ENCODE measurements at places on chromosomes 3 and 15.

GRCh38 chr3:59654480-59655417 is 604.9 kb upstream of the CFAP20DC start:
- DNase-seq = no peak

DNA sequence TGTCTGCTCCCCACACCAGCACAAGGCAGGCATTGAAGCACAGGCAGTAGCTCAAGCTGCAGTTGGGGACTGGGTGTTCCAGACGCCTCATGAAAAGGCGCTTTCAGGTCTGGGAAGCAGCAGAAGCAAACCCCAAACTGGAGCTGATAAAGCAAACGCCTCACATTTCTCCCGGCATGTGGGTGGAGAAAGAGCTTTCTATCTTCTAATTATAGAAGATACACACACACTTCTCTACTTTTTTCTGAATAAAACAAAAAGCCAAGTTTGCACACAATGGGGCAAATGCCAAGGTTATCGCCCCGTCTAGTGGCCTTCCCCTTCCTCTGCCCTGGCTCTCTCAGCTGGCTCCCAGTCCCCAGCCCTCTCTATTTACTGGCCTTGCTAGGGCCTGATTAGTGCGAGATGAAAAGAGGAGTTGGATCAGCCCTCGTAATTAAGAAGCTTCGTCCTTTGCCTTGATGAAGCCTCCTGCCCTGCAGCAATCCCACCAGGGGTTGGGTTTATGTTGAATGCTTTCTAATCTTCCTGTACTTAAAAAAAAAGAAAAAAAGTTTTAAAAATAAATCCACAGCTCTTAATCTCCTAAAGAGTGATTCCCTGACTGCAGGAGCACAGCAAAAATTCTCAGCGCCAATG is 120.2 kb downstream of the MEGF11 start:
- DNase-seq = no peak

GRCh38 chr15:85934691-85935090 is 140.0 kb upstream of the KLHL25 start:
- no peak for DNase-seq

DNA sequence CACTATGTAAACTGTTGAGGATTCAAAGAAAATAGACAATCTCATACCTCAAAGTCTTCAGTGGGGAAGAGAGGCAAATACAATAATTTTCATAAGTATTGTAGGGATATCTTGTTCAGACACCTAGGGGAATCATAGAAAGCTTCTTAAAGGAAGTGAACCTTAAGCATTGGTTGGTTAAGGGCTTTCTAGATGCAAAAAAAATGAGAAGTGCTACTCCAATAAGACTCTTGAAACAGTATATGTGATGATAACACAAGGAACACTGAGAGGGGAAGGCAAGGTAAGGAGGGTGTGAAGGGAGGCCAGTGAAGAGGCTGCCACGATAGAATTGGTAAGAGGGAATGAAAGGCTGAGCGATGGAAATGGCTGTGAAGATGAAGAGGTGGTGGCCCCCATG is 104.1 kb downstream of the TPRG1 start:
- DNase-seq = no peak

GRCh38 chr3:196992461-196993065 is 23.9 kb upstream of the PIGZ start:
- no peak for DNase-seq

DNA sequence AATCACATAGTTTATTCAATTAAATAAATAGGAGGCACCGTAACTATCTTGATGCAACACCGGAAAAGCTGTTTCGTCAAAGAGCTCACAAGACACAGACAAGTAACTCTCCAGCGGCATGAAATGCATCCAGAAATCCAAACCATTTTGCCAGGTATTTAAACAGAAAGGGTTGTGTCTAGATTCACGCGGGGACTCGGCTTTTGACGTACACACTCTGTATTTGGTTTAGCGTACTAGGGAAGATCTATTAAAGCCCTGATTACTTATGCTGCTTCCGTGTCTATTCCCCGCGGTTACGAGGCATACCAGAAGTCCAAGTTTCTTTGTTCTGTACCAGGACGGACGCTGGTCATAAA is 718 bp downstream of the BNIP2 start:
- no peak for DNase-seq

DNA sequence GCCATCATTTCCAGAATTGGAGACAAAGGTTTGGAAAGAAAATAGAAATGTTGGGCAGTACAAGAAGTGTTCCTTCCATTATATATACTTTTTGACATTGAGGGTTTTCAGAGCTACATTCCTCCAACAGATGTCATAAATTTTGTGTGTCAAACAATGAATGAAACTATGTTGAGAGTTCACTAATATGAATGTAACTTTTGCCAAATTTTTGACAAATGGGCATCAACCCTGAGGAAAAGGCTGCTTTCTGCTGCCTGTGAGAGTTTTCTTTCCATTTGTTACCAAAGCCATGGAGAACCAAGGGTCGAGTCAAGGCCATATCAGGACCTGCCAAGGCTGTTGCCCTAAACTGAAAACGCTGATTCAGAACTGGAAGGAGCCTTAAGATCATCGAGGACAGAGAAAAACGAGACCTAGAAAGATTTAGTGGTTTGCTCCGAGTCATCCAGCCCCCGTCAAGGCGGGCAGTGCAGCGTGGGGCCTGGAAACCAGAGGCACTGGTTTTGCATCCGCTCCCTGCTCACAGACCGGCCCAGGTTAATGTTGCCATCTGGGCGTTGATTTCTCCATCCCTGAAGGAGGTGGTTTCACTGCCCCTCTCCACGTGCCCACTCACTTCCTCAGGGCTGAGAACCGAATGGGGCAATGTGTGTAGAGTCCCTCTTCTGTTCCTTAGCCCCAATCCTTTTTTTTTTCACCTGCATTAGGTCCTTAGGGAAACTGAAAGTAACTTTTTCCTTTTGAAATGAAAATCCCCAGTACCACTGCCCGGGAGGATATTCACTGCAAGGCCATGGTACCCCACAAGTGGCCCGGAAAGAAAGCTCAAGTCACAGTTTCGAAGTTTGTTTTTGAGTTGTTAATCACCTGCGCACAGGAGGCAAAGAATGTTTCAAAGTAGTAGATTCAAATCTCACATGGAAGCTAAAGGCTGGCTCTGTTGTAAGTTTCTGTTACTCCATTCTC is 32.8 kb downstream of the TPM1 start:
- DNase-seq = no peak

GRCh38 chr15:67114846-67115585 is 49.6 kb downstream of the SMAD3 start:
- peak; percentile 79 for DNase-seq

DNA sequence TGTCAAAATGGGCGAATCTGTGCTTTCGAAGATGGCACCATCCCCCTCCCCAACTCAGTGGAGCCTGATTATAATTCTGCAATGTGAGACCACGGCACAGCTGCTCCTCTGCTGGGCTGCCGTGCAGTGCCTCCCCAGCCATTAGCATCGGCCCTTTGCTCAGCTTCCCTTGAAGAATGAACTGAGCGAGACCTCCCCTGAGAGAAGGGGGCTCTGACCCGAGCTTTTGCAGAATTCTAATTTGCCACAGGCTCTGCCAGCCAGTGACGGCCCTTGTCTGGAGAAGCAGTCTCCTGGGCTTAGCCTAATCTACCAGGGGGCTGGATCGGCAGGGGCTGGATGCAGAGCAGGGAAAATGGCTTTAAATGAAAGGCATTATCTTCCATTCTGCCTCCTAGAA is 57.2 kb downstream of the GLDN start:
- DNase-seq = no peak

DNA sequence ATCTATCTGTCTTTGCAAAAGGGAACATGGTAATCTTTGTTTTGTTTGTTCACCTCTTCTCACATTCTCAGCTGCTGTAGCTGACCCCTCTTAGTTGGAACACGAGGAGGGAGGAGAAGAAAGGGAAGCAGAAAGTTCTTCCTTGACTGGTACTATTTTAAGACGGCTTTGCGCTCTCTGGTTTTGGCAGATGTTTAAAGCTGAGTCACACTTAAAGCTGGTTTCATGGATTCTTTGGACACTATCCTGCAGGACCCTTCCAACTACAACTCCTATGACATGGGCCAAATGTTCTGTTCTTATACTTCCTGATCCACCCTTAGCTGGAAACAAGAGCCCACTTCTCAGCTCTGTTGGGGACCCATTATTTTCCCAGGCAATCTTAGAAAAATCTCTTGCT is 40.6 kb upstream of the FXR1 start:
- DNase-seq = no peak

GRCh38 chr3:193910886-193911738 is 224.8 kb upstream of the HES1 start:
- no peak for DNase-seq

DNA sequence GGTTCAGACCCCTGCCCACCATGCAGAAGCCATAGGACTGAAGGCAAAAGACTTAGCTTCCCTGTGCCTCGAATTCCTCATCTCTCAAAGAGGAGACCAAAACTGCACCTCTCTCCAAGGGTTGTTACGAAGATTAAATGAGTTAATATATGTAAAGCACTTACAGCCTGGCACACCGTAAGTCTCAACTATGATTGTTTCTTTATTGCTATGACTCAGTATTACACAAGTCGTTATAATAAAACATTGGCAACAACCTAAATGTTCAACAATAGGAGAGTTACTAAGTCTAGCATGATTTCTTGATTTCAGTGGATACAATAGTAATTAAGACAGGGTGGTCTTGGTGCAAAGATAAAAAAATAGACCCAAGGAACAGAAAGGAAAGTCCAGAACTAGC is 19.6 kb upstream of the FGD5 start:
- DNase-seq = no peak

DNA sequence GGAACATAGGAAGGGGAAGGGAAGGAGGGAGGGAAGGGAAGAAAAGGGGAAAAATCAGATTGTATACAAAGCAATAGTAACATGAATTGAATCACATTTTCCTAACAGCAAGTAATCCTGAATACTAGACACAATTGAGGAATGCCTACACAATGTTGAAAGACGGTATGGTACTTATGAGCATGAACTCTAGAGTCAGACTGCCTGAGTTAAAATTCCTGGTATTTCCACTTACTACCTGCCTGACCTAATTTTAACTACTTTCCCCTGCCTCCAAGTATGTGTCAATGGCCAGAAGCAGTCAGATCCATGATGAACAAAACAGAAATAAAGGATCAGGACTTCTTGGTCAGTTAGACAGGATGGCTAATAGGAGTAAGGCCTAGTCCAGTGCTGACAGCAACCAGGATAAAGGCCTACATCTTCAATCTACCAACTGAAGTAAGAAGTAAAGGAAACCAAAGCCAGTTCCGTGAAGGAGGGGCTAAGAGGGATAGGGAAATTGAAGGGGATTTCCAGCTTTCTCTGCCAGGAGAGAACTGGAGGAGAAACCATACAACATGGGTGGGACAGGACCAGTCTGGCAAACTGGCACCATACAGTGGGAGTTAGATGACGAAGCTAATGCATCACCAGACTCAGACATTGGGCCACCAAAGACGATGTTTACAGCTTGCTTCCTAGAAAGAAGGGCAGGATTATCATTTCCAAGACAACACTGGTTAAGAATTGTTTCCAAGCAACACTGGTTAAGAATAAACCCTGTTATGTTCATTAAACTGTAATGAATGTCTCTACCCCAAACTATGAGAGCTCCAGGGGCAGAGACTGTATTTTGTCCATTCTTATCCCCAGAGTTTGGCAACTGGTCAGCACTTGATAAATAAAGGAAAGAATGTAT is 151.6 kb upstream of the UBE2E2 start:
- no peak for DNase-seq

DNA sequence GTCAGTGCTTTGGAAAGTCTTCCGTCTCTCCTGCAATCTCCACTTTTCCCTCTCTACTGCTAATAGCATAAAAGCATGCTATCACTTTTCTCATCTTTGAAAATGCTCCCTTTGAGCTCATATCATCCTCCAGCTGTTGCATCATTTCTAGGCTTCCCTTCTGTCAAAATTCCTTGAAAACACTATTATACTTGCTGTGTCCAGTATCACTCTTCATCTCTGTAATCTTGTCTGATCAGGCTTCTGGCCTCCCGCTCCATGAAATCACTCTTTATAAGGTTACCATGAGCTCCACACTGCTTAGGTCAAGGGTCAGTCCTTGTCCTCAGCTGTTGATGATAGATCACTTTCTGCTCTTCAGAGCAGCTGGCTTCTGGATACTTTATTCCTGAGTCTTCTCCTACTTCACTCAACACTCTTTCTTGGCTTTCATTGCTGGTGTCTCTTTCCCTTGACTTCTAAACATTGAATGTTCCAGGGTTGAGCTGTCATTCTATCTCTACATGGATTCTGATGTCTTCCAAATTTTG is 50.9 kb upstream of the SPTSSB start:
- DNase-seq = no peak

- DNase-seq = no peak
These were observed 553.5 kb upstream of the CCDC54 start for GRCh38 chr3:106823701-106824100.

DNA sequence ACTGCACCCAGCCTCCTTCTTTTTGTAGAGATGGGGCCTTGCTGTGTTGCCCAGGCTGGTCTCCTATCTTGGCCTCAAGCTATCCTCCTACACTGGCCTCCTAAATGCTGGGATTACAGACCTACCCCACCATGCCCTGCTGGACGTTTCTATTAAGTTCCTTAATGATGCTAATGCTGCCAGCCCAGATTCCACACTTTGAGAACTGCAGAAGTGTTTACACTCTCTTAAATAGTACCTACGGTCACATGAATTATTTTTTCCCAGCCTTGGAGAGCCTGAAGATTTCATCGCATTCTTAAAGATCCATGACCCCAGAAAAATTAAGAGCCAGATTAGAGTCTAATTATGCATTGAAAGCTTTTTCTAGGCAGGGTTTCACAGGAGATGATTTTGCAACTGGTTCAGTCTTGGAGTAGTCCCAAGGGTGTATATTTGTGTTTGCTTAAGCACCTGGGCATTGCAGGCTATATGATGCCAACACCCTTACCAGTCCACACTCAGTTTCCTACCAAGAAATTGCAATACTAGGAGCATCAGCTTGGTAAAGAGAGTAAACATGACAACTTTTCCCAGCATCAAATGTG is 36.6 kb downstream of the TM4SF4 start:
- no peak for DNase-seq

- no peak for DNase-seq
These were observed 40.5 kb downstream of the DPPA2 start for GRCh38 chr3:109275702-109276293.

- peak; percentile 61 for DNase-seq
These were observed 245.0 kb upstream of the TOPAZ1 start for GRCh38 chr3:43996379-43997301.

GRCh38 chr3:134347551-134347950 is 26.7 kb downstream of the AMOTL2 start:
- no peak for DNase-seq

Measured in NCI-H526 treated with DMSO at 0.1 percent for 48 hours (cell line).